Colonic mucosa (tissue), 4 donors: ENCODE measurements at places on chromosomes 1 and 21. TPM values are rescaled to one million over a fixed set of nuclear protein-coding genes. Genes with fewer than 3 reads are reported as not detected.

- H3K36me3 ChIP-seq, result no peaks in the 10 kb centered on the region
- H3K27me3 ChIP-seq, result no peaks in the 10 kb centered on the region
- DNase-seq, result no peak
- no peak overlapping the region for H3K4me3 ChIP-seq
- no peak overlapping the region for H3K27ac ChIP-seq
Measured at GRCh38 chr1:8926707-8927694, 18.7 kb upstream of the CA6 start.

DNA sequence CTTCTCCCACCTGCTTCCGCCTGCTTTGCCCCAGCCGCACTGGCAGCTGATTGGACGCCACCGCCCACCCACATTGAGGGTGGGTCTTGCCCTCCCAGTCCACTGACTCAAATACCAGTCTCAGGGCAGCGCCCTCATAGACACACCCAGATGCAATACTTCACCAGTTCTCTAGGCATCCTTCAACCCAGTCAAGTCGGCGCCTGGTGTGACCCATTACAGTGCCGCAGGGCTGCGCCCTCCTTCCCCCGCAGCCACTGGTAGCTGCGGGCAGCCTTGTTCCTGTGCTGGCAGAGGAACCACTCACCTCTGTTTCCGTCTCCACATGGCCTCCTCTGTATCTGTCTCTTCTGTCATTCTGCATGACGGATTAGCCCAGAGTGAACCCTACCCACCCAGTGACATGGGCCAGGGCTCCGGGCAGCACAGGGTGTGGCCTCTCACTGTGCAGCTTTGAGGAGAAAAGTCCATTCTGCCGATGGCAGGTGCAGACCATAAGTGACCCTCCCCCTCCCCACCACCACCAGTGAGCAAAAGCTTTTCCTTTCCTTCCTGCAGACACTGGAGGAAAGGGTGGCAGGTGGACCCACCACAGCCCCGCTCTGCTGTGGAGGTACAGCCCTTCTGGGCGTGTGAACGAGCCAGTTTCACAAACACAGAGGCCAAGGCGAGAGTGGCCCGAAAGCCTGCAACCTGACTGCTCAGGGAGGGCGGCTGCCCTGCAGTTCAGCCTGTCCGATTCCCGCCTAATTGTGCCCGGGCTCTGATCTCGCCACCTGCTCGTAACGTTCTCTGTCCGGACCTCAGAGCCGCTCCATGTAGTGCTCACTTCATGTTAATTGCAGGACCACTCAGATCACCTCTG, 57.1 kb downstream of the FAAP20 start:
- H3K4me1 ChIP-seq, result peaks cover 13% of the 10 kb centered on the region
- DNase-seq, result peak; percentile 84
- H3K27me3 ChIP-seq, result no peaks in the 10 kb centered on the region
- no peak overlapping the region for H3K4me3 ChIP-seq

- H3K36me3 ChIP-seq, result no peaks in the 10 kb centered on the region
- no peak for DNase-seq
- H3K4me3 ChIP-seq, result no peak overlapping the region
- H3K27me3 ChIP-seq, result no peaks in the 10 kb centered on the region
- no peak overlapping the region for H3K27ac ChIP-seq
Measured at GRCh38 chr21:28908351-28908750, 84.3 kb downstream of the LTN1 start.

GRCh38 chr1:34019741-34020552, 145.1 kb downstream of the CSMD2 start:
- H3K27ac ChIP-seq, result no peak overlapping the region
- H3K4me1 ChIP-seq, result no peaks in the 10 kb centered on the region
- H3K4me3 ChIP-seq, result no peak overlapping the region
- H3K36me3 ChIP-seq, result no peaks in the 10 kb centered on the region
- DNase-seq, result no peak

DNA sequence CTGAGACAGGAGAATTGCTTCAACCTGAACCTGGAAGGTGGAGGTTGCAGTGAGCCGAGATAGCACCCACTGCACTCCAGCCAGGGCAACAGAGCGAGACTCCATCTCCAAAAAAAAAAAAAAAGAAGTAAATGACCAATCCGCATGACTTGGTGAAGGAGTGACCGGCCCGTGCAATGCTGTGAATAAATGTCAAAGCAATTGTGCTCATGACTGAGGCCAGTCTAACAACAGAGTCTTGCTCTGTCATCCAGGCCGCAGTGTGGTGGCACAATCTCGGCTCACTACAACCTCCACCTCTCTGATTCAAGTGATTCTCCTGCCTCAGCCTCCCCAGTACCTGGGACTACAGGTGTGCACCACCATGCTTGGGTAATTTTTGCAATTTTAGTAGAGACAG, 27.8 kb upstream of the SLC19A1 start:
- no peak overlapping the region for H3K27ac ChIP-seq
- no peaks in the 10 kb centered on the region for H3K27me3 ChIP-seq

DNA sequence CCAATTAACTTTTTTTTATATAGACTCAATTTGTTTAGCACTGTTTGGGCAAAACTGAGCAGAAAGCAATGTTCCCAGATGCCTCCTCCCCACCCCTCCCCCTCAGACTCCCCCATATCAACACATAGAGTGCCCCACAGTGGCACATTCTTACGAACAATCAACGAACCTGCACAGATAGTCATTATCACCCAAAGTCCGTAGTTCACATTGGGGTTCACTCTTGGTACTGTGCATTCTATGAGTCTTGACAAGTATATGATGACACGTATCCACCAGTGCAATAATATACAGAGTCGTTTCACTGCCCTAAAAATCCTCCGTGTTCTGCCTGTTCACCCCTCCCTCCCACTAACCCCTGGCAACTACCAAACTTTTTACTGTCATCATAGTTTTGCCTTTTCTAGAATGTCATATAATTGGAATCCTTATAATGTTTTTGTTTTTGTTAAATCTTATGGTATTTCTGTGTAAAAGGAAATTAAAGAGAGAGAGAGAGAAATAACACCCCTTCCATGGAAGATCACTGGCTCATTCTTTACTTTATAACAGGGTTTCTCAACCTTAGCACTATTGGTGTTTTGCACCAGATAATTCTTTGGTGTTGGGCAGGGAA, 37.2 kb upstream of the HNRNPU start:
- no peaks in the 10 kb centered on the region for H3K27me3 ChIP-seq
- DNase-seq, result no peak
- no peaks in the 10 kb centered on the region for H3K36me3 ChIP-seq
- no peaks in the 10 kb centered on the region for H3K4me1 ChIP-seq
- no peak overlapping the region for H3K27ac ChIP-seq

- no peak overlapping the region for H3K27ac ChIP-seq
- no peaks in the 10 kb centered on the region for H3K36me3 ChIP-seq
- H3K4me1 ChIP-seq, result no peaks in the 10 kb centered on the region
- H3K27me3 ChIP-seq, result no peaks in the 10 kb centered on the region
Measured at GRCh38 chr1:234111458-234112142, 207.1 kb downstream of the SLC35F3 start.

DNA sequence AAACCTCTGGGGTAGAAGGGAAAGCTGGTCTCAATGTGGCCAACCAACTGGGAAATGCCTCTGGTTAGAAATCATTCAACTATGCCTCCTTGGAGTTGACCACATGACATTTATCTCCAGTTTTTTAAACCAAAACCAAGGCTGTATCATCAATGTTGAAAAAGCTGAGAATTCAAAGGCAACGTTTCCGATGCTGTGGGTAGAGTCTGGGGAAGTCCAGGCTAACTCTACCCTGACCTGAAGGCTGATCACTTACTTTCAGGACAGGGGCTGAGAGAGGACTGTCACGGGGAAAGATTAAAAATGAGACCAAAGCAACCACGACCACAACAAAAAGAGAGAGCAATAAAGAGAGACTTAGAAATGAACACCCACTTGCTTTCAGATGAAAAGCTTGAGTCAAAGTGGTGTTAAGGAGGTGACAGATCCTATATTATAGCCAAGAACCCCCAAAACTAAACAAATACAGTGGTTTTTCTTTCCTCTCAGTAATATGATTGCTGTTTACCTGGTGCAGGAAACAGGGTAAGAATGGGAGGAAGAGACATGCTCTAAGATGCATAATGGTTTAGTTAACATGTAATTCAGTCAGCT, 90.8 kb upstream of the TNFSF4 start:
- no peaks in the 10 kb centered on the region for H3K4me1 ChIP-seq
- H3K27ac ChIP-seq, result no peak overlapping the region
- H3K27me3 ChIP-seq, result no peaks in the 10 kb centered on the region
- H3K4me3 ChIP-seq, result no peak overlapping the region
- DNase-seq, result no peak

- no peaks in the 10 kb centered on the region for H3K36me3 ChIP-seq
- no peak for DNase-seq
- no peaks in the 10 kb centered on the region for H3K27me3 ChIP-seq
- no peaks in the 10 kb centered on the region for H3K4me1 ChIP-seq
- no peak overlapping the region for H3K27ac ChIP-seq
- H3K4me3 ChIP-seq, result no peak overlapping the region
Measured at GRCh38 chr1:29633771-29634170, 397.4 kb downstream of the PTPRU start.

DNA sequence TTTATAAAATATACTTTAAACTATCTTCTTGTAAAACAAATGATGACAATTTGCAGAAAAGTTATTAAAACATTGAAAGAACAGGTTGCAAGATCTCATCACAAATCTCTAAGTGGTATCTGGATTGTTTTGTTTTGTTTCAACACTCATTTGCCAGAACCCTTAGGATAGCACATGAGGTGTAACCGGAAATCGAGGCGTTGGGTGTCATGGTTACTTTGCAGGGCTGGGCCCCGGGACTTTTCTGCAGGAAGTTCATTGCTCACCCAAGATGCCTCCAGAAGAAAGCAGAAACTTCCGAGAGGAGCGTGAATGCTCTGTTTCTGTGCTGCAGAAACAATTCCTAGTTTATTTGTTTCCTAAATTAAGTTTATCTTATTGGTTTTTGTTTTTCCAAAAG, 2.5 kb downstream of the DISC1 start:
- H3K4me3 ChIP-seq, result no peak overlapping the region
- no peaks in the 10 kb centered on the region for H3K36me3 ChIP-seq
- no peaks in the 10 kb centered on the region for H3K27me3 ChIP-seq
- DNase-seq, result peak; percentile 75
- H3K4me1 ChIP-seq, result no peaks in the 10 kb centered on the region

DNA sequence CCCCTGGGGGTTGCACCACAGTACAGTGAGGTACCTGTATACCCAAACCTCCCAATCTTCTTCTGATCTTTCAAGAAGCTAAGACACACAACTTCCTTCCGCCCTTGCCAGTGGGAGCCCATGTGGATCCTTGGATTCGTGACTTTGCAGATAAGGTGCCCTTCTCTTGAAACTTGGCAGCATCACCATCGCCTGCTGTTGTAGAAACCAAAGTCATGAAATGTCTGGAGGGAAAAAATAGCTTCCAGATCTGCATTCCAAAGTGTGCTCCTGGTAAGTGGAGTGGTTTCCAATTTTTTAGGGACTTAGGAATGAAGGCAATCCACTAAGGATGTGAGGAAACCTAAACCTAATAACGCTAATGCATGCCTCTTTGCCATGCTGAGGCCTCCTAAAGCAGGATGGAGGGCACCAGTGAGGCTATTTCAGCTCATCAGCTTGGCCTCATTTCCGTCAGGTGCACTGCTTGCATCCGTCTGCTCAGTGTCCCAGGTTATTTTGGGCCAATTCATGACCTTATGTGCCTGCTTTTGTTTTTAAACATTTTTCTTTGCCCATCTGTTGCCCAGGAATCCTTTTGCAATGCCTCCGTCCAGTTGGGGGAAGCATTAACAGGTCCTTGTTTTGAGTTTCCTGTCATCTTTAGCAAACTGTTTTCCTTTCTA, 8.2 kb upstream of the EFHD2 start:
- no peak overlapping the region for H3K4me3 ChIP-seq
- no peaks in the 10 kb centered on the region for H3K27me3 ChIP-seq
- no peak overlapping the region for H3K27ac ChIP-seq
- H3K36me3 ChIP-seq, result no peaks in the 10 kb centered on the region
- H3K4me1 ChIP-seq, result no peaks in the 10 kb centered on the region
- no peak for DNase-seq

DNA sequence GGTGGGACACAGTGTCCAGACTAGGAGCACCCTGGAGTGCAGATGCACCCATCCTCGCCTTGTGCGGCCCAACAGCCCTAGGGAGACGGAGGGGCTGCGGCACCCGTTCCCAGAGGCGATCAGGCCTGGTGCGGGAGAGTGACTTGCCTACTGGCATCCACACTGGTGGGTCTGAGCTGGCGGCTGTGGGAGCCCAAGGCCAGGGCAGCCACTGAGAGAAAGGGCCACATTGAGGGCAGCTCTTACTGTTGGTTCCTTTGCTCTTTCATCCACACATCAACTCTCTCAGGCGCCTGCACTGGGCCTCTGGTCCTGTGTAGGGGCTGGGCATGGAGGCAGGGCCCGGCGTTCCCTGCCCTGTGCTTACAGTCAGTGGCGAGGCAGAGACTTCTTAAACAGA, 8.6 kb downstream of the PODN start:
- H3K36me3 ChIP-seq, result no peaks in the 10 kb centered on the region
- no peaks in the 10 kb centered on the region for H3K27me3 ChIP-seq
- H3K4me1 ChIP-seq, result no peaks in the 10 kb centered on the region

DNA sequence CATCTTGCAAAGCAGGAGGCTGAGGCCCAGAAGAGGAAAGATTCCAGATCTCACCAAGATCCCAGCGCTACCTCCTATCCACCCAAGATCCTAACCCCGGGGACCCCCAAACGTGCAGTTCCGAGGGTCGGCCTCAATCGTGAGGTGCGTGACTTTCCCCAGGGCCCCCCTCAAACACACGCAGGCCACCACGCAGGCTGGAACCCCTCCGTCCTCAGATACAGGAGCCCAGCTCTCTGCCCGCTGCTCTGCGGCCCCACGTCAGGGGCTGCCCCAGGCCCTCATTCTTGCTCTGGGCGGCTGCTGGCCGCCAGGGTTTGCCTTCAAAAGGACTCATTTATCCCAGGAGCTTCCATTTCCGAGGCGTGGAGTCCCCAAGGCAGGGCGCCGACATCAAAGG, 39.9 kb downstream of the KRTAP10-1 start:
- no peaks in the 10 kb centered on the region for H3K4me1 ChIP-seq
- H3K4me3 ChIP-seq, result no peak overlapping the region
- H3K27ac ChIP-seq, result no peak overlapping the region
- H3K27me3 ChIP-seq, result no peaks in the 10 kb centered on the region
- H3K36me3 ChIP-seq, result no peaks in the 10 kb centered on the region

DNA sequence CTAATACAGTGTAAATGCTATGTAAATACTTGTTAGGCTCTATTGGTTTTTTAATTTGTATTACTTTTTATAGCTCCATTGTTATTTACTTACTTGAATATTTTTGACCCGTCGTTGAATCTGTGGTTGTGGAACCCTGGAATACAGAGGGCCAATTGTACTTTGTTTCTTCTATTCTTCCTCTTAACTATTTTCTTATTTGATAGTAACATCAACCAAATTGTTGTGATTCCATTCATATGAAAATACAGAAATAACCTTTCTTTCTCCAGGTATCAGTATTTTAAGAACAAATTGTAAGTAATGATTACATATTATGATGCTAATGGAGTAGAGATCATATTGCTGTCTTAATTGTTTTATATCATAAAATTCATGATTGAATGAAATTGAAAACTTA, 73.7 kb downstream of the FNBP1L start:
- no peak for DNase-seq
- H3K36me3 ChIP-seq, result no peaks in the 10 kb centered on the region
- H3K4me3 ChIP-seq, result no peak overlapping the region
- H3K4me1 ChIP-seq, result no peaks in the 10 kb centered on the region
- H3K27me3 ChIP-seq, result no peaks in the 10 kb centered on the region
- H3K27ac ChIP-seq, result no peak overlapping the region

The MACO1 gene
- 28.2 TPM for total RNA-seq

The ORC1 gene
- total RNA-seq, result 4.9 TPM

The SMPDL3B gene
- 27.4 TPM for total RNA-seq

The OR14K1 gene
- total RNA-seq, result not detected
